ENCODE measurements at places on chromosomes 16 and 17.

DNA sequence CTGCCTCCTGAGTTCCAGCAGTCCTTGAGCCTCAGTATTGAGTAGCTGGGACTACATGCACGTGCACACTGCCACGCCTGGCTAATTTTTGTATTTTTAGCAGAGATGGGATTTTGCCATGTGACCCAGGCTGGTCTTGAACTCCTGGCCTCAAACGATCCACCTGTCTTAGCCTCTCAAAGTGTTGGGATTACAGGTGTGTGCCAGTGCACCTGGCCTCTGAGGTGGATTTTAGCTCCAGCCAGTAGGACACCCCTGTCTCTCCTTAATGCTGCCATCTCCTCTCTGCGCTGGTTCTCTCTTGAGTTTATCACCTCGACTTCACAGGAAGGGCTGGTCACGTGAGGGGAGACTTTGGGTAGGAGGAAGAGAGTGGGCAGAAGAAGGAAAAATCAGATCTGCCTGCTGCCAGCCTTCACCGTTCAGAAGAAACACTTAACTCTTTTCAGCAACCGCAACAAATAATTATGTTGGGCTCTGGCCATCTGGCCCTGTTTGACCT is 55.1 kb downstream of the NDE1 start:
- no peak for DNase-seq

DNA sequence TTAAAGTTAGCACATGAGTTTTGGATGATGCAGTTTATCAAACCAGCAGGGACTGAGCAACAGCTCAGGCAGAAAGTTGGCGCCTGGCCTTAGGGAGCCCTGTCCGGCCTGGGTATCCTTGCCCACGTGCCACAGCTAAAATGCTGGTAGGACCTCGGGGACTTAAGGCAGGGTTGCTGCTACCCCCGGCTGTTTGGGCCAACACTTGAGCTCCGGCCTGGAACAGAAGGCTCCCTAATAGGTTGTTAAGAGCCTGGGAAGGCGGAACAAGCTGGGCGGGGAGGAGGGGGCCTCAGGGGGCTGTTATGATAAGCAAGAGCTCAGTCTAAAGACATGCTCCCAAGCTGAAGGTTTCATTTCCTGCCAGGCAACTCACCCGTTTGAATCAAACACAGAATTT is 39.7 kb downstream of the CUEDC1 start:
- DNase-seq = no peak

GRCh38 chr16:79595231-79595641 is 5.3 kb downstream of the MAF start:
- DNase-seq = no peak

DNA sequence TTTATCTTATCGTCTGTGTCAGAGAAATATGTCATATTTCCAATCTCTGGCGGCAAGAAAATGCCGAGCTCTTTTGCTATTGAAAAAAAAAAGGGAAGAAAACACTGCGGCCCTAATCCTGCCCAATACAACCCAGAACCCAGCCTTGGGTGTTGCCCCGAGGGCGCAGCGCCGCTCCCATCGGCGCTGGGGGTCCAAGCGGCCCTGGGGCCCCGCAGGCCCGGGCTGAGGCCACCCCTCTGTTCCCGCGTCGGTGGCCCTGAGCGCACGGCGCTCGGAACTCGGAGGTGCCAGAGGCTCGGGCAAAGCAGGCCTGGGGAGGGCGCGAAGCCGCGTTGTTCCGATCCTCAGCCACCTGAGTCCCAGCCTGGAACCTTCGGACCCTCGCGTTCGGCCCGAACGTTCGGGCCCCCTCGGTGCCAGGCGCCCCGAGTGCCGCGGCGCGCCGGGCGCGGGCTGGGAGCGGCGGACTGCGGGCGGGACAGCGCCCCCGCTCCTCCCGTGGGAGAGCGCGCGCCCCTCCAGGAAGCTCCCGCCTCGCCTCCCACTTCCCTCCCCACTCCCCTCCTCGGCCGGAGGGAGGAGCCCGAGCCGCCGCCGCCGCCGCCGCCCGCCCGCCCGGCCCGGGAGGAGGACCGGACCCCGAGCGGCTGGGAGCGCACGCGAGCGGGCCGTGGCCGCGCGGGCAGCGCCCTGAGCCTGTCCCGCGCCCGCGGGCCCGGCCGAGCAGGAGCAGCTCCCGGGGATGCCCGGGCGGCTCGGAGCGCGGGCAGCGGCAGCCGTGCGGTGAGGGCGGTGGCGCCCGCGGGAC is at the start of gene CPNE2:
Gene CPNE2, plus strand, starts transcription at position 609 of the 811 bp plus-strand sequence. CDS start 18,160 bp downstream, outside the sequence.
- no peak for DNase-seq

GRCh38 chr16:17470182-17470907 is 415 bp downstream of the XYLT1 start:
- DNase-seq = no peak

DNA sequence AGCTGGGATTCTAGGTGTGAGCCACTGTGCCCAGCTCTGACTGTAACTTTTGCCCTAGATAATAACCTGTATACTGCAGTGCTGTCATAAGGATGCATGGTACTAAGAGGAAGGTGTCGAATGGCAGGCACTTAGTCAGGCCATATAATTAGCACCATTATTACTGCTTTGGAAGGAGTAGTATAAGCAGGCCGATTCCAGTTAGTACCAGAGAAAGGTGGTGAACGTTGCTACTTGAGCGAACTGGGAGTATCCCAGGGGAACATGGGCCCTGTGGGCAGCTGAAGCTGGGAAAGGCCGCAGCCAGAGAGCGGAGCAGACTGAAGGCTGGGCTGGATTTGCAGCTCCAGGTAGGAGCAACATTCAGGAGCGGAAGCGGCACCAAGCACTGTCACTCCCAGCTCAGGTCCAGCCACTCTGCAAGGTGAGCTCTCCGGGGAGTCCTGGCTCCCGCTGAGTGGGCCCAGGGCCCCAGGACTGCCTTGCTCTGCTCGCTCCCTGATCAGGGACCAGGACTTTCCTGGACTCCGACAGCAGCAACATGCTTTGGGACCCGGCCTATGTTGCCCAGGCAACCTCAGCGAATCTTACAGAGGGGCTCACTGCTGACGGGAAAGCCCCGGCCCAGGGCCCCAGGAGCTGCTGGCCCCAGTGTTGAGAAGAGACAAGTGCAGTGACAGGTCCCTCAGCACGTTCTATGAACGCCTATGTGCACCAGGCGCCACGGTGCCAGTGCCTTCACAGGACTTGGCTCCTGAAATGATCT is 28.6 kb downstream of the C16orf74 start:
- DNase-seq = no peak

GRCh38 chr17:39200070-39200879 is at the start of gene RPL19:
Gene RPL19, plus strand, starts transcription at chr17:39200283. Its CDS starts 62 bp downstream, at chr17:39200345.
- DNase-seq = peak; percentile 67

- no peak for DNase-seq
Observed at GRCh38 chr17:67082107-67082506, 37.8 kb downstream of the CACNG1 start.

GRCh38 chr17:27577121-27577761 is 53.7 kb upstream of the LGALS9 start:
- DNase-seq = no peak

GRCh38 chr17:68491381-68492231 is 20.6 kb upstream of the PRKAR1A start:
- peak; percentile 44 for DNase-seq

GRCh38 chr16:680967-681745 is 946 bp downstream of the STUB1 start:
- DNase-seq = no peak

GRCh38 chr17:65664696-65665095 is 103.2 kb upstream of the AXIN2 start:
- DNase-seq = no peak

DNA sequence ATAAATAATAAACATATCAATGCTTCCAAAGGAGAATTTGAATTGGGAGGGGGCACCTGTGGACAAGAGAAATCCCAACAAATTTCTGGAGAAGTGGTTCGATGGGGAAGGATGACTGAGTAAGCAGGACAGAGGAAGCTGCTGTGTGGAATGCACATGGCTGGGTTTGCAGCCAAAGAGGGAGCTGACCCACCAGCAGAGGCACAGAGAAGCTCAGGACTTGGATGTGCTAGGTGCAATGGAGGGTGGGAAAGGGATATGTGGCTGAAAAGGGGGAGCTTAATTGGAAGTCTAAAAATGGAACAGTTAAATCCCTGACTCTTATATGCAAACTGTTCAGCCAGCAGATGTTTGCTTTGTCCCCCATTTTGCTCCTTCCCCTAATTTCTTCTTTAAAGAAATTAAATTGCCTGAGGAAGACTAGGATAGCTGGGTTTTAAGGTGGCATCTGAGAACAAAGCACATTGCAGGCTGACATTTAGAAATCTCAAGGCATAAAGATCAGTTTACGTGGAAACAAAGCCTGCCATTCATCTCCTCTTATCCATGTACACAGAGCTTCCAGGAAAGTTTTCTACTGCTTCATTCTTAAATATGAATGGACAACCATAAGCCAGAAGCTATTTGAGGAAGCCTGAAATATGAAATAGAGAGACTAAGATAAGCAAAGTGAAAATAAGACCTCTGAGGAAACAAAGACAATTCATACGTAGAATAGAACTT is 23.0 kb upstream of the TNS4 start:
- no peak for DNase-seq

GRCh38 chr17:28735242-28735722 is 6.7 kb downstream of the NEK8 start:
- no peak for DNase-seq

GRCh38 chr16:62933929-62934328 is 897.7 kb upstream of the CDH8 start:
- no peak for DNase-seq

- no peak for DNase-seq
Observed at GRCh38 chr17:39929646-39930407, 2.3 kb downstream of the LRRC3C start.

- no peak for DNase-seq
Observed at GRCh38 chr17:50381920-50382319, 8.9 kb downstream of the EME1 start.

GRCh38 chr17:64506576-64507412 is at the start of gene CEP95:
Gene CEP95, plus strand, starts transcription at chr17:64506977. Its CDS starts 121 bp downstream, at chr17:64507098.
- DNase-seq = peak; percentile 97

DNA sequence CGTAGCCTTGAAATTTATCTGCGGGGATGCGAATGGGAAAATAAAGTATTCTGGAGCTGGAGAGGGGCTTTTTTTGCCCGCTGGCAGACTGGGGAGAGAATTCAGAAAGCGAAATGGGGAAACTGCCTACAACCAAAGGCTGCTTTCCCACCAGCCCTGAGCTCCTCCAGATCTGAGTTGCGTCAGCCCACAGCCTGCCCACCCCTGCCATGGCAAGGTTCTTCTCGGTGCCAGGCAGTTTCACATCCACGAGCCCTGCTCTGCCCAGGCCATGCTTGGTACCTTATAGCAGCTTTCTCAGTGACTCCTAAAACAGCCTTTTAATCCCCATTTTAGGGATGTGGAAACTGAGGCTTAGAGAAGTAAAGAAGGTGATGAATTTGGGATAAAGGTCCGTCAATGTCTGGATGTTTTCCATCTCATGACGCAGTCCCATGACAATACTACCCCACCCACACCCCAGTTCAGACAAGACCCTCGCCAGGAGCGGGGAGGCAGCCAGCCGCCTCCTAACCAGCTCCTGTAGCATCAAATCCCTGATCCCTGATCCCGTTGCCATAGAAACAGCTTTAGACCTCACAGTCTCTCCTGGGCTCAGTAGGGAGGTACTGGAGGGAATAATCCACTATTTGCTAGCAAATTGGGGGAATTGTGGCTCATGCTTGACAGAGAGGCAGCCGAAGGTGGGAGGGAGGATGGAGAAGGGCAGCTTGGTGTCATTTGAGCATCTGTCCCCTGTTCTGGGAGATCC is 113.5 kb downstream of the MGAT5B start:
- DNase-seq = no peak

DNA sequence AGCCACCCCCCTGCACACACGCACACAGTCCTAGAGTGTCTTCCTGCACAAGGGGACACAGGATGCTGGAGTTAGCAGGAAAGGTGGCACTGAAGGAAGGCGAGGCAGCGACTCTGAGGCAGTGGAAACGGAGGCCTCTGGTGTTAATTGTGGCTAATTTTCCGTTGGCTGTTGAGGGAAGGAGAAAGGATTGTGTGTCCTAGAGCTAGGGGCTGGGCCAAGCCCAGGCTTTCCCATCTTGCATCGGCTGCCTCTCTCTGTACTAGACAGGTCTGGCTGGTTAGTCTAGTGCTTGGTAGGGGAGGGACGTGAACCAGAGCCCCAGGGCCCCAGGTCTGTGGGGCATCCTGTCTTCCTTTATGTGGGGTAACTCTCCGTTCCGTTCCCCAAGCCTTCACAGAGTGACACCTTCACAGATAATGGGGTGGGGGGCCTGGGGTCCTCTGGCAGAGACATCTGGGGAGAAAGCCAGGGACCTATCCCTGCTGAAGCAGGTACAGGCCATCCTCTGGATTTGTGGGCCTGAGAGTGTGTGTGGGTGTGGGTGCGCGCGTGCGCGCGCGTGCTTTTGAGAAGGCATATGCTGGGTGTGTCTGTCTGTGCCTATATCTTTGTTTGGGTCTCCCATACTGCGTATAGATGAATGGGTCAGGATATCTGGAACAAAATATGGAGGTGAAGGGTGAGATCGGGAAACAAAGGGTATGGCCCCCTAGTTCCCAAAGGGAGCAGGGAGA is at the start of gene CHD3:
Gene CHD3, plus strand, starts transcription at position 606 of the 737 bp plus-strand sequence. CDS start 212 bp downstream, outside the sequence.
- no peak for DNase-seq

GRCh38 chr17:58980706-58981481 is 125.8 kb downstream of the TRIM37 start:
- DNase-seq = no peak

GRCh38 chr16:23843143-23843542 is 7.4 kb downstream of the PRKCB start:
- peak; percentile 57 for DNase-seq

GRCh38 chr17:61624951-61625350 is 33.9 kb upstream of the NACA2 start:
- no peak for DNase-seq

DNA sequence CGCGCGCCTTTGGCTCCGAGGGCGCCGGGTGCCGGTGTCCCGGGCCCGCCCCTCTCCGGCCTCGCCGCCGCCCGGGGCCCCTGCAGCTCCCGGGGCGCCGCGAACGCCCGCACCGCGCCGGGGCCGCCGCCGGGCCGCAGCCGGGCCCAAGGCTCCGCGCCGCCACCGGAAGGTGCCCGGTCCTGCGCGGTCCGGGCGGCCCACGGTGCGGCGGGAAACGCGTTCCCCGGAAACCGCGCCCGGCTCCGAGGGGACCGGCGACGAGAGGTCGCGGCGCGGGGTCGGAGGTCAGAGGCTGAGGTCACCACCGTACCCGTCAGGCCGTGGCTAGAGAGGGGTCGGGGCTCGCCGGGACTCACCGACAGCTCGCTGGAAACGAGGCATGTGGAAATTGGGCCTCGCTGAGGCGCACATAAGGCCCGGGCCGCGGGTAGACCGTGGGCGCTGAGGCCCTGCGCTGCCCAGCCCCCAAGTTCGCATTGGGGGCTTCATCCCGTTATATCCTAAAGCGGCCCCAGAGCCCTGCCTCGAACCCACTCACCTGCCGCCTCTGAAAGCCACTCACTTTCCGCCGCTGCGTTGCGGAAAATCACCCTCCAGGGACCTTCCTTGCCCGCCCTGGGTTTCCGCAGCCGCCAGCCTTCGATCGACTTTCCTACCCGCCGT is at the start of gene DUS1L:
Gene DUS1L, minus strand, starts transcription at position 167 of the 666 bp plus-strand sequence. CDS start 745 bp downstream, outside the sequence.
- peak; percentile 68 for DNase-seq
